ENCODE measurements at places on chromosomes 5 and 9.
A peak's percentile ranks its signal among the peaks of the same experiment; 100 is the strongest.

GRCh38 chr9:6944093-6944551 lies 186.3 kb downstream of the KDM4C start:
- no peak for DNase-seq

DNA sequence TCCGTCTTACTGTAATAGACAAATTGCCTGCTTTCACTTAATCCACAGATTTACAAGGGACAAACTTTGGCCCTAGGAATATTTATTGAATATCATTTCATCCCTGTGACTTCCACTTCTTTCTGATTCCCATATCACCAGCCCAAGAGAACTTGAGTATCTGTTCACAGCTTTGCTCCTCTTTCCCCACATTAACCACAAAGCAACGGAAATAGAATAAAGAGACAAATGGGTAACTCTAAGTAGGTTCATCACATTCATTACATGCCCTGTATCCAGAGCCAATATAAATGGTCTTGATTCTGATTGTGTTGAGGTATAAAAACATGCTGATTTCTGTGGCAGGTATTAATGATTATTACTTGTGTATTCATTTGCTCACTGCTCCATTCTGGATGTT lies 41.9 kb downstream of the TMEM252 start:
- no peak for DNase-seq

DNA sequence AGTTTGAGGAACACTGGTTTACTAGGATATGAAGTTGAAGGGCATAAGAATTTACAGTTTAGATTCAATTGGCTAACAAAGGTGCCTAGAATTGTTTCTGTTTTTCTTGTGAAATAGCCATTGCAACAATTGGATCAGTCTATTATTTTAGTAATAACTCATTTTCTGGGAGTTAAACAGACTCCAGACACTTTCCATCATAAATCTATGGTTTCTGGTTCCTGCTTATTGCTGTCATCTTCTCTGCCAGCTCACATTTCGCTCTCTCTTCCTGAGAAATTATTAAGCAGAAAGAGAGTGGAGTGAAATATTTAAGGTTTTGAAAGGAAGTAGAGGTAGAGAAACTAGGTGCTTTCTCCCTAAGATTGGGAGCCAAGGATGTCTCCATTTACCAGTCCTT lies 165.1 kb upstream of the PRR16 start:
- no peak for DNase-seq

DNA sequence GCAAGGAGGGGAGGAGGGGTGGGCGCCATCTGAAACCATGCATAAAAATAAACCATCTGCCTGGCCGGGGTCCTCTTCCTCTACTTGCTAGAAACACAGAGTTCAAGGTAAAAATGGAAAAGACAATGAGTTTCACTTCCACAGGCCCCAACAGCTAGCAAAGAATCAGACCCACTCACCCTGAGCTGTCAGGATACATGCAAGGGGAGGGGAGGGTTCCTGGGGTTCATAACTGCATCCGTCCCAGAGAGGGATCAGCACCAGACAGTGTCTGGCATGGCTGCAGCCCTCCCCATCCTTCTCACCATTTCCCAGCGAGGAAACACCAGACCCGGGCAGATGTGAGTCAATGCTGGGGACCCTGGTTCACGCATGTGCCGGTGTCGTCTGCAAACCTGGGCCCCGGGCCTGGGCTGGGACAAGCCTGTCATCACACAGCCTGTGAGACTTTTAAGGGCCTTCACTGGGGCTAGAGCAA lies 55.4 kb downstream of the SEMA4D start:
- DNase-seq = no peak

DNA sequence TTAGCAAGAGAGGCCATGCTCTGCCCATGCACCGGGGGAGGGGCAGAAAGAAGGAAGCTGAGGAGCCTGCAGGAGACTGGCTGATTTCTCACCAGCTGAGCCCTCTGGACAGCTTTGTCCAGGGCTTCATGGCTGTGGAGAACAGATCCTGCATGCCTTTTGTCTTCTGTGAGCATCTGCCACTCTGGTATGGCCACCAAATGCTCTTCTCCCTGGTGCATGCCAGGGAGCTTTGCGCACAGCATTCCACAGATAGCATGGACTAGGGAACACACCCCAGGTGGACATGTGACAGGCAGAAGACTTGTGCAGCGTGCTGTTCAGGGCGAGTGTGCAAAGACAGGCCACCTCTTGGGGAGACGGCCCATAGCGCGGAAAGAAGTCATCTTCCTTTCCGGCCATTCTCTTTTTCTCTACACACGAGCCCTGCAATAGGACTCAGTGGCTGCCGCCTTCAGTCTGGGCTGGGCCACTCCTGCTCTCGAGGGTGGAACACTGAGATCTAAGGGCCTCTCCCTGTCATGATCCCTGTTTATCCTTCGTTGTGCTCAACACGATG lies 56.7 kb downstream of the GADD45G start:
- no peak for DNase-seq

DNA sequence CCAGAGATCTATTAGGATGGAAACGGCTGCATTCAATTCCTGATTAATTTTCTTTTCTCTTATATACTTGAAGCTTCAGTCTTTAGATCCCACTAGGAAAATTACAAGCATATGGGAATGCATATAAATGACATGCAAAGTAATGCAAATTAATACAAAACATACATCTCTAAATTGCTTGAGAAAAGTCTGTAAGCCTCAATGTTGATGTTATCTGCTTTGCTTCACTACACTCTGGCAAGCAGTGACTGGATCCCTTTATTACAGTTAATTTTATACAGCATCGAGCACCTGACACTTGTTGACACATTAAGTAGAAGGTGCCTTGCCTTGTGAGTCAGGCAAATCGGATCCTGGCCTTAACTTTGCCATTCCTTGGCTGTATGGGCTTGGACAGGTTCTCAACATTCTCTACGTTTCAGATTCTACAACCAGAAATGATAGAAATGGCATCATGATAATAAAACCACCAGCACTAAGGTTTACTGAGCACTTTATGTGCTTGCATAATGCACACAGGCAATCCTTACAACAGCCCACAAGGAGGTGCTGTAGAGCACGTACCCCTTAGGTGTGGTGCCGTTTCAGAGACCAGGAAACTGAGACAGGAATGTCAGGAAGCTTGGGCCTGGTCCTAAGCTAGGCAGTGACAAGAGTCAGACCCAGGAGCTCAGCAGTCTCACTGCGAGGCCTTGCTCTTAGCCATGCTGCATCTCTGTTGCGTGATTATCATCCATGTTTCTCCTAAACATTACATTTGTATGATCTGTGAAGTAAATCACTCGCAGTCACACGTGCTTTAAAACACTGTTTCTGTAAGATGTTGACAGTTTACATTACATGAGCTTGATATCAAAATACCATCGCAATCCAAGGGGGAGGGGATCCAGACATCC lies 2.7 kb downstream of the GCNT4 start:
- peak; percentile 63 for DNase-seq

DNA sequence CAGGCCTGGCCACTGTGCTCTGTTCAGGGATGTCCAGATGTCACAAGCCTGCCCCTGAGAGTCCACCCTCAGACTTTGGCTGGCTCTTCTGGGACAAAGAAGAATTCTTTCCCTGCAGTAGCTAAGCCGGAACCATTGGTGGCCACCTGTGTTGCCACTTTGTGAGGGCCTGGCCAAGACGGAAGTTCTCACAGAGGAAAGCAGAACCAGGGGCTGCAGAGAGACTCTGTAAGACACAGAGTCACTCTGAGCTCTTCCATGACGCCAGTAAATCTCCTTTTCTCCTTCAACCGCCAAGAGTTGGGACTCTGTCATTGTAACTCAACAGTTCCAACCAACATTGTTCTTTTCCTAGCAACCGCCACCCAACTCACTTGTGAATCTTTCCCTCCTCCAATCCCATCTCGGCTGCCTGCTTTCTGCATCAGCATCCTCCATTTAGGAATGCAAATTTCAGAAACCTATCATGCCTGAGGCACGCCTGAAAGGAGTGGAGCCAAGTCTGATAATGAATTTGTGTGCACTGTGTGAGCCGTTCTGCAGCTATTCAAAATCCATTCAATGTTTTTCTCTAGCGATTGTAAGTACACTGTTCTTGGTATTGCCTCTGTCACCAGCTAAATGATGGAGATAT lies 37.8 kb upstream of the ATP6V1G1 start:
- no peak for DNase-seq

DNA sequence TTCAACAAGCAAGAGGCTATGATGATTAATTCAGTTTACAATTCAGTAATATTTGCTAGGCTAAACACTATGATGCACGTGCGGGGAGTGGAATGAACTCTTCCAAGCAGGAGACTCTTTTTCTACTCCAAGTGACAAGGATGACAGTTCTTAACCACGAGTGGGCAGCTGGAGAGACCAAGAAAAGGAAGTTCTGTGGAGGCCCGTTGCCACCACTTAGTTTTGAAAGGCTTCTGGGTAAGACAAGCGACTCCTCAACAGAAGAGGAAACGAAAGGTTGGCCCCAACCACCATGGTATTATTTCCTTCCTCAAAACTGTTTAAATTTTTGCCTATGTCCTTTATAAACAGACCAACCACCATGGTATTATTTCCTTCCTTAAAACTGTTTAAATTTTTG lies 2.8 kb downstream of the DCAF12 start:
- peak; percentile 25 for DNase-seq

- DNase-seq = peak; percentile 42
Observed at GRCh38 chr9:84315278-84315877, 25.2 kb downstream of the SLC28A3 start.

Data from CD4-positive, alpha-beta T cell treated with Interleukin-1 beta for 1 hour (primary cell).